ENCODE measurements at places on chromosomes 16 and 17.

DNA sequence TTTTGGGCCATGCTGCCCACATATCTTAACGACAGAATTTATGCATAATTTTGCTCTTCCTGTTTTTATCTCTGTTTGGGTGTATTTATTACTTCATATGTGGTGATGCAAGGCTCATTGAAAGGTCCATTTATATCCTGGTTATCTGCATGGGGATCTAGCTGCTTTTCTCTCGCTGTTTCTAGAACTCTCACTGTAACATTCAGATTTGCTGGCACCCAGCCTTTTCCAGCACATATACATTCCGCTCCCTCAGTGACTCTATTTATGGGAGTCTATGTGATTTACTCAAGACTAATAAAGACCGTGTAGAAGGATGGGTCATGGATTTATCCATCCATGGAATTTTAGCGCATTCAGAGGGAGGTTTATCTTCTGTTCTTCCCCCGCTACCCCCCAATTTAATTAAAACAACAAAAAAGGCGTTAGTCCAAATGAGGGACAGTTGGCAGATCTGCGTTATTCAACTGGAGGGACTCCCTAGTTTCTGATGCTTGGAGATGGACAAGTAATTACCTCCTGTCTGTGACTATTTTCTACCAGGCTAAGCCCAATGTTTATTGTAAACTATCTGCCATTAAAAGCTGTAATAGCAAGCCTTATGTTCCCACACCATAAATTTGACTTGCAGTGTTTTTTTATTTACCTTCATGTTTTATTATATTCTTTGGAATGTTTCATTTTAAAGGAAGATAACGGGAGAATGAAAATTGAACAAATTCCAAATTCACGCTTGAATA, 19.8 kb upstream of the MARCHF10 start:
- no peak for DNase-seq

DNA sequence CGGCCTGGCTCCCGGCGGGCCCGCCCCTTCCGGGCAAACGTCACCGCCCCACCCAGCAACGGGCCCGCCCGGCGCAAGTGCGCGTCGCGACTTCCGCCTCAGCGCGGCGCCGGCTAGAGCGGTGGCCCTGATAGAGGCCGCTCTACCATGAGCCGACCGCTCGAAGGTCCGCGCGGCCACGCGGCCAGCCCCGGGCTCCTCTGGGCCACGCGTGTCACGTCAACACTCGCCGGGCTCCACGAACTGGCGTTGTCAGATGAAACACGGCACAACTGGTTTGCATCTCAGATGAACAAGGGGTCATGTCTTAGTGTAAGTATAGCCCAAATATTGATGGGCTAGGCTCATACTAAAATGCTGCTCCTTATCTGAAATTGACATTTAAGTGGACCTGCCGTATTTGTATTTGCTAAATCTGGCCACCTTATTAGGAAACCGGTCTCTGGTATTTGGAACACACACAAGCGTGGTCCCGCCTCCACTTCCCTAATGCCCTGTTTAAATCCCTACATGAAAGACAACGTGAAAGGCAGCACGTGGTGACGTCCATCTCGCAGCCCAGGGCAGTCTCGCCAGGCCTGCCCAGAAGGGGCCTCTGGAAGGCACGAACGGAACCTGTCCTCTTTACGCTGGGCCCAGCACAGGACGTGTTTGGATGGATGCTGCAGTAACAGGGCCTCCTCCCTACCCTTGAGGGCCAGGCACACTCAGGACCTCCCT, at the start of gene ZNF598:
Gene ZNF598 (minus strand): TSS at position 31 of the 720 bp plus-strand sequence.
- DNase-seq: peak; percentile 63

GRCh38 chr16:76484020-76484419, 206.8 kb downstream of the CNTNAP4 start:
- no peak for DNase-seq

DNA sequence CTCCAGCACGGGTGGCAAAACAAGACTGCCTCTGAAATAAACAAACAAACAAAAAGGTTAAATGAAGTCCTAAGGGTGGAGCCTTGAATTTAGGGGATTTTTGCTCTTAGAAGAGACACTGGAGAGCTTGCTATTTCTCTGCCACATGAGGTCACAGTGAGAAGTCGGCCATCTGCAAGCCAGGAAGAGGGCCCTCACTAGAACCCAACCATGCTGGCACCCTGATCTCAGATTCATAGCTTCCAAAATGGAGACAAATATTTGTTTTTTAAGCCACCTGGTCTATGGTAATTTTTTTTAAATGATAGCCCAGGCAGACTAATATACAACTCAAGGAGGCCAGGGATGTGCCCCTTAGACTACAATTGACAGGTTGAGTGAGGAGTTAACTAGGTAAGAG, 255.5 kb downstream of the XYLT1 start:
- no peak for DNase-seq

DNA sequence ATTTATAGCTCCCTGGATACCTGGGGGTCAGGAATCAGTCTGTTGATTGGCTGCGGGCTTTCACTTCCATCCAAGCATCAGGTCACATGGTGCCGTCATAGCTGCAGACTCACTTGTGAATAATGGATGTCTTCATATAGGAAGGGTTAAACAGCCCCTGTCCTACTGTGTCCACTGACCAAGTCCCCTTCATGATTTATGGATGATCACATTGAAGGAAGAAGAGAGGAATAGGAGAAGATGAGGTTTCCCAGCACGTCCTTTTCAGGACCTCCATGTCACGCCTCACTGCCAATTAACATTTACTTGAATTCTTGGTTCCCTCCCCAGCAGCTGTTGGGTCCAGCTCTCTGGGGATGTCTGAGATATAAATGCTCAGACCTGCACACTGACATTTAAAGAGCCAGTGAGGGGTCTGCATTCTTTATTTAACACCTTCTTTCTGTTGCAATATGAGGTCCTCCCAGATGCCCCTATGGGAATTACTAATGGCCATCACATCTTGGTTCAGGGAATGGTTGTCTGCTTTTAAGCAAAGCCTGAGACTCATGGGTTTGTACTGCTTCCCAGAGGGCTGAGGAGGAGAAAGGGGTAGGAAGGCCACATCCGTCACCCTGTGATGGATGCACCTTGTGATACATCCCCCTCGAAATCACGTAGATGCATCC, 230.6 kb upstream of the HSBP1 start:
- no peak for DNase-seq

DNA sequence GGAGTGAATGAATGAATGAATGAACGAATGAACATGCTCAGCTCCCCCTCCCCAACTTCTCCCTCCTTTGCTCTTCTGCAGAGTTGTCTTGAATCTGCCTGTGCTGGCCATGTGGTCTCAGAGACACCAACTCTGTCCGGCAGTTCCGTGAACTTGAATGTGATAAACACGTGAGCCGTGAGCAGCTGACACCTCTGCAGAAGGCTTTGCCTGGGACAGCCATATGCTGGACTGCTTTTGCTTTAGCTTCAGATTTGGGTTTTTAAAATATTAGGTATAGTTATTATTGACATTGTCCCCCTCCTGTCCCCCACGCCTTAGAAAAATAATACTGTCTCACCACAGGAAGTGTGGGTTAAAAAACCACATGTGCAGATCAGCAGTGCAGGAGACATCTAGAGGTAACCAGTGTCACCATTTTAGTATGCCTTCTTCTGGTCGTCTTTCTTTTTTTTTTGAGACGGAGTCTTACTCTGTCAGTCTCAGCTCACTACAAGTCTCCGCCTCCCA, 83.8 kb downstream of the ABCC1 start:
- DNase-seq: peak; percentile 8

- no peak for DNase-seq
Measured at GRCh38 chr17:6502142-6502541, 54.2 kb downstream of the PITPNM3 start.

GRCh38 chr16:88339930-88340754, 42.6 kb upstream of the ZNF469 start:
- no peak for DNase-seq

GRCh38 chr17:58120195-58120822, 27.9 kb upstream of the OR4D1 start:
- no peak for DNase-seq

- no peak for DNase-seq
Measured at GRCh38 chr16:1915732-1916639, 2.2 kb downstream of the HS3ST6 start.

DNA sequence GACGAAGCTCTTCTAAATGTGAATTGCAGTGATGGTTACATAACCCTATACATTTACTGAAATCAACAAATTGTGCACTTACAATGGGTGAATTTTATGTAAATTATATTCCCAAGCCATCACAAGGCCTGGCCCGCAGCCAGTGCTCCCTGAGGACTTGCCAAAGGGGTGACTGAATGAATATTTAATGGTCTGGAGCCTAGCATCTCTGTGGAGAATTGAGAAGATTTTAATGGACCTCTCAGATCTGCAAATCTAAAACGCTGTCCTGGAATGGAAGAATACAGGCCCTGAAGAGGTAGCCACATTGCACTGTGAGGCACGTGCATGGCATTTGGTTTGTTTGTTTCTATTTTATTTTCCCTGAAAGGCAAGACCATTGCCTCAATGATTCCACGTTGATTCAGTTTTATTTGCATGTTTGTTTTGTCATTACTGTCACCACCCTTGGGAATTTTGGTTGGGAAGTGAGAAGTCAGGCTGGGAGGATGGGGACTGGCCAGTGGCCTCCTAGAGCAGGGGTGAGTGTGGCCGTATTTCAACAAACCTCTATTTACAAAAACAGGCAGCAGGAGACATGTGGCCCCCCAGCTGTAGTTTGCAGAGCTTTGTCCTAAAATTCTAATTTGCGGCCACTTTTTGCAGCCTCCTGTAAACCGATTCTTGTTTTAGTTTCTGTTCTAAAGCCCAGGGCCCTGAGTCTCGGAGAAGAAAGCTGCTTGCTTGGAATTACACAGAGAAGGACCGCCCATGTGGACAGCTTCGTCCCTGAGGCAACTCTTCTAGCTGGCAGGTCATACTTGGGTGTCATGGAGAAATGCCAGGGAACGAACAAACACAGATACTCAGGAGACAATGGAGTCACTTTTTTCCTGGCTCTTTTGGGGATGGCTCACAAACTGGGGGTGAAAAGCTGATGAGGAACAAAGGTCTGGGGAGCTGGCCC, 40.5 kb upstream of the GCSH start:
- DNase-seq: no peak

GRCh38 chr17:36507266-36507665, 20.8 kb downstream of the ZNHIT3 start:
- DNase-seq: no peak

GRCh38 chr16:14310519-14310991, 239.4 kb downstream of the MRTFB start:
- DNase-seq: no peak

- no peak for DNase-seq
Measured at GRCh38 chr16:57384248-57385070, 12.2 kb downstream of the CX3CL1 start.

DNA sequence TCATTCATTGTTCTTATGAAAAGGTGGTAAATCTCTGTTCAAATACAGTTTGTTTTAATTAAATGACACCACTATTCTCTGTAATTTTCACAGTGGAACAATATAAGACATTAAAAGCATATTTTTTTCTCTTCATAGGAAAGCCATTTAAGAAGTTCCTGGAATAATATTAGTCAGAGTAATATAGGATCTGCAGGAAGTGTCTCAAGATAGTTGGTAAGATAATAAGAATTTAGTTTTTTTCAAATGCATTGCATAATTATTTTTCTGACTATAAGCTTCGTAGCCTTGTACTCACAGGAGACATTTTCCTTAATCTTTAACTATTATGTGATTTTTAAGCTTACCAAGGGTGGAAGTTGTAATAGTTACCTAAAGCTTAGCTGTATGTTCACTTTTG, 16.9 kb downstream of the STXBP4 start:
- DNase-seq: no peak

DNA sequence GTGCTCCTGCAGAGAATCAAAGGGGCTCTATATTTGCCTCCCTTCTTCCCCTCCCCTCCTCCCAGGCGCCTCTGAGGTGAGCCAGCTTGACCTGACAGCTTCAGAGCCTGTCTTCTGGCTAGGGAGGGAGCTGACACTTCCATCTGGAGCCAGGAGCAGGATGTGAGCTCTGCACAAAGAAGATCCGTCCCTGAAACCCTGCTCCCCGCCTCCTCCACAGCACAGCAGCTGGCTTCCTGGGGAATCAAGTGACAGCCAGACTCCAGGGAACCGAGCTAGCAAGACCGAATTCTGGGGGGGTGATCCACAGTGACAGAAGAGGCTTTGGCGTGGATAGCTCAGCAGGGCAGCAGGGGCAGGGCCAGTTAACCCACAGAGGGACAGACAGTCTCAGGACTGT, 37.2 kb downstream of the CCDC182 start:
- no peak for DNase-seq

GRCh38 chr16:27223226-27223610, 19.9 kb downstream of the KDM8 start:
- DNase-seq: no peak

- DNase-seq: peak; percentile 12
Measured at GRCh38 chr17:58006560-58006923, 504 bp downstream of the SRSF1 start.

DNA sequence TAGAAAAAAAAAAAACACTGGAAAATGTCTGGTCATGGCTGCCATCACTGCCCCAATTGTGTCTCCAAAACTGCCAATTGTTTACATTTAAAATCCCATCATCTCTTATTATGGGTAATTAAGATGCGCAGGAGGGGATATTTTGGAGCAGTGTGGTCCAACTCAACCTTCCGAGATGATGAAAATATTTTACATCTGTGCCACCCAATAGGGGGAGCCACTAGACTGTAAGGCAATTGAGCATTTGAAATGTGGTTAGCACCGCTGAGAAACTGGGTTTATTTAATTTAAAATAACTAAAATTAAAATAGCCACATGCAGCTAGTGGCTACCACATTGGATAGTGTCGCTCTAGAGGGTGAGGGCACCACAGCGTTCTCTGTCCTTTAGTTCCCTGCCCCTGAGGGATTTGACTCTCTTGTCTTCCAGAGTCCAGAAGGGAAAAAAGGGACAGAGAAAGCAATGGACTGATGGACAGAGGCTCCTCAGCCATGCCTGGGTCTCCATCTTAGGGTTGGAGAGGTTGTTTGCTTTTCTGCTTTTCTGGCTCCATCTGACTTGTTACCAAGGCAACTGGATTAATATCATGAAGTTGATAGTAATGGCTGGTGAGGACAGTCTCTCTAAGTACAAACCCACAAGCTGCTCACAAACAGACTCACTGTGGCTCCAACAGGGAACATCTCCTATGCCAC, 3.5 kb downstream of the MPO start:
- DNase-seq: no peak

GRCh38 chr17:65366102-65366844, 195.2 kb downstream of the AXIN2 start:
- no peak for DNase-seq

- DNase-seq: no peak
Measured at GRCh38 chr16:54870151-54870550, 60.5 kb upstream of the IRX5 start.

DNA sequence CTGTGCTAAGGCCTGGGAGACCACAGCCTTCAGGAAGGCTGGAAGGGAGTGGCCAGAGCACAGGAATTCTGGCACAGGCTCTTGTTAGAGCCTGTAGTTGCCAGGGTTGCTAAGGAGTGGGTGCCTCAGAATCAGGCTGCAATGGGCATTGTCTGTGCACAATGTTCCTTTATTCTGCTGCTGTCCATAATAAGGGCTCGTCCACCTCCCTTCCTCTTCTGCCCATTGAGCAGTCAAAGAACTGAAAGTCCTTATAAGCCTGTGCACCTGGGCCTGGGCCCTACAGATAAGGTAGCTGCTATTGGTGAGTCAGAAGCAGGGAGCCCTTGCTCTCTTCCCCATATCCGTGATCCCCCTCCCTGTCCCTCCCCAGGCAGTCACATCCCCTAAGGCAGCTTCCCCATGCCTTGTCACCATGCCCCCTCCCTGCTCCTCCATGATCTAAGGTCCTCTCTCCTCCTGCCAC, 5.4 kb upstream of the CNGB1 start:
- no peak for DNase-seq

GRCh38 chr17:71114911-71115668, 945.8 kb downstream of the KCNJ2 start:
- DNase-seq: no peak

- no peak for DNase-seq
Measured at GRCh38 chr17:72642720-72643119, 449.8 kb downstream of the SLC39A11 start.
